Motor neuron (in vitro differentiated cells): ENCODE measurements at places on chromosomes 1 and 21.
A peak's percentile ranks its signal among the peaks of the same experiment; 100 is the strongest.

- no peak for ATAC-seq
These were observed 9.2 kb downstream of the PTBP2 start for GRCh38 chr1:96730574-96731298.

DNA sequence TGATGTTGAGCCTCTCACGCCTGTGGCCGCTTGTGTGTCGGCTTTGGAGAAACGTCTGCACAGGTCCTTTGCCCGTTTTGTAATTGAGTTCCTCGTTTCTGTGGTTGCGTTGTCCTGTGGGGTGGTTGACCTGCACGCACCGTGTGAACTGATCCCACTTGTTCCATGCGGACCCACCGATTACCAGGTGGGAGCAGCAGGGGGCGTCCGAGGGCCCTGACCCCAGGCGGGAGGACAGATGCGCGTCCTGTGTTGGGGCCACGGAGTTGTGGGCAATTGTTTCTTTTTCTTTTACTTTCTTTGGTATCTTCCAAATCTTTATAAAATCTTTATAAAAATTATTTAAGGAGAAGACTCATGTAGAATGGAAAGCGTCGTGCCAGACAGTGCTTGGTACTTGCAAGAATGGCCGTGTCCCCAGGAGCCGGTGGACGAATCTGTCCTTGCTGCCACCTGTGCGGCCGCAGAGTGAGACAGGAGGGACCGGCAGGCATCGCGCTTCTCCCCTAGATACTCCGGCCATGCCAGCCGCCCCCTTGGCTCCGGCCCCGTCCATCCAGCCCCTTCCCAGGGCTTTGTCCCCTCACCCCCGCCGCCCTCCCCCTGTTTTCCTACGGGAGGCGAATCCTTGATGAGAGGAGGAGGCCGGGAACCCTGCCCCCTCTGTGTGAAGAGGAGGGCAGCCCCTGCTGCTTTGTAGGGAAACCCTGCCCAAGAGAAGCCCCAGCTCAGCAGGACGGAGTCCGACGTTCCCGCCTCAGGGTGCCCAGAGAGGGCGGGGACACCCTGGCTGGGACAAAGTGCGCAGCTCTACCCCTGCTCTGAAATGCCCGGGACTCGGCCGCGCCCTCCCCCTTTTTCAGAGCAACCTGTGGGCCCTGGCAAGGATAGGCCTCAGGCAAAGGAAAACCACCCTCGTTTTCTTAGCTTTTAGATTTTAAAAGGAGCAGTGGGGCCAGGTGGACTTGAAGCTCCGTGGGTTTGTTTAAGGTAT, 41.7 kb downstream of the PRKCZ start:
- peak; percentile 85 for ATAC-seq

GRCh38 chr1:61077676-61078541, 4.5 kb upstream of the NFIA start:
- peak; percentile 65 for ATAC-seq

DNA sequence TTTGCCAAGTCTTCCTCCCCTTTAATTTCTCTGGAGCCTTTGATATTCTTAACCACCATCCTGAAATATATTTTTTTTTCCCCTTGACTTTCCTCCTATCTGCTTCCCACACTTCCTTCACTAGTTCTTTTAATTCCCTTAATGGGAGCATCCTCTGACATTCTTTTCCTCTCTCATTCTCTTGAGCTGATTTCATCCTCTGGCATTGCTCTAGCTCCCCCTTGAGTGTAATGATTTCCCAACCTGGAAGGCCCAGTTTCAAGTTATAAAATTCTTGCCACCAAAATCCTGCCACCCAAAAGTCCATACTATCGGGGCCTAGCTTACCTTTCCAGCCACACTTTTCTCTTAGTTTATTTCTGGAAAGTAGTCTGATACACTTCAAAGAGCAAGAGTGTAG, 39.5 kb upstream of the UBE2U start:
- ATAC-seq = no peak

GRCh38 chr21:41929248-41929647, 24.6 kb downstream of the C2CD2 start:
- ATAC-seq = no peak

DNA sequence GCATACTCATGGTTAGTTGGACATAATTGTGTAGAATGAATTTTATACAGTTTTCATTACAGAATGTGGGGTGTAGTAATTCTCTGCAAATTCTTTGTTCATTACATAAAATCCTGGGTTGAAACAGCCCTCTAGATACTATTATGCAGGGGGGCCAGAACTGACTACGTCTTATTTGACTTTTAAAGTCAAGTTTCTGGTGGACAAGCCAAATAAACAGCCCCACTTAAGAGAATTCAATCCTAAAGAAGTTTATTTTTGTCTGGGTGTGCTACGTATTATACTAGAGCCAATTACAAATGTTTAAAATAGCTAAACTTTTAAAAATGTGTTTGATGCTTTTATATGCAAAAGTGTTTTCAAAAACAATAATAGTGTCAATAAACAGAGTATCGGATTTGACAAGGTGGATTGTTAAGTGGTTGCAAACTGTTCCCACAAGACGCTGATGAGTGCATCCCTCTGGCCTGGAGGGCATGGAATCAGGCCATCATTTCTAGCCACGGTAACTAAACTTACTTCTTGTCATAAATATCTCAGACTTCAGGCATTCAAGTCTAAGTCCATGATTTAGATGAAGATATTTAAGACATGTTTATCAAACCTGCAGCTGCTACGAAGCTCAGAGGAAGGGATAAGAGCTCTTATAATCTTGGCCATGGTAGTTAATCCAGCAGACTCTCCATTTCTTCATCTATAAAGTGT, 646.3 kb downstream of the KIF26B start:
- ATAC-seq = no peak

GRCh38 chr1:207243442-207244408, 77.8 kb upstream of the CD55 start:
- no peak for ATAC-seq

- ATAC-seq = no peak
These were observed 23.5 kb upstream of the LMO4 start for GRCh38 chr1:87305151-87305550.

DNA sequence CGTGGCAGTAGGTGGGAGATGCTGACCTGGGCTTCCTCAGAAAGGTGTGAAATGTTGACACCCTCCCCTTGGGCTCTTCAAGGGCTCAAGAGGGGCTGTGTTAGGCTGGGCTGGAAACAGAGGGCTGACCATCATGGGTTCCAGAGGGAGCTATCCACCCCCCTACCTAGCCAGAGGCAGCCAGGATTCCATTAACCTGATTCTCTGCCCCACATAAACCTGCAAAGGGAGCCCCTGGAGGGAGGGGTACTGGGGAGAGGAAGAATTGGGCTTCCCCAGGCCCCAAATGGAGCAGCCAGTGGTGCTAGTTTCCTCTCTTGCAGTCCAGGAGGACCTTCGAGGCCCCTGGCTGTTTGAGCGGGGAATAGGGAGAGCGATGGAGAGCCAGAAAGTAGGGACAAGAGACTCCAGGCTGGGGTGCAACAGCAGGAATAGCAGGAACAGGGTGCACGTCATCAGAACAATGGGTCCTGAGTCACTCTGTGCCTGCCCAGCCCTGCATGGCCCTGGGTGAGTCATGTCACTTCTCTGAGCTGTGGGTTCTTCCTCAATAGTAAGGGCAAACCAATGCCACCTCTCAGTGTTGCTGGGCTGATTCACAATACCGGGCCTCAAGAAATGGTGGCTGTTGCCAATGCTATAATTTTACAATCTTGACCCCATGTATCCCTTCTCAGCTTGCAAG, 121.2 kb downstream of the EPHB2 start:
- no peak for ATAC-seq

DNA sequence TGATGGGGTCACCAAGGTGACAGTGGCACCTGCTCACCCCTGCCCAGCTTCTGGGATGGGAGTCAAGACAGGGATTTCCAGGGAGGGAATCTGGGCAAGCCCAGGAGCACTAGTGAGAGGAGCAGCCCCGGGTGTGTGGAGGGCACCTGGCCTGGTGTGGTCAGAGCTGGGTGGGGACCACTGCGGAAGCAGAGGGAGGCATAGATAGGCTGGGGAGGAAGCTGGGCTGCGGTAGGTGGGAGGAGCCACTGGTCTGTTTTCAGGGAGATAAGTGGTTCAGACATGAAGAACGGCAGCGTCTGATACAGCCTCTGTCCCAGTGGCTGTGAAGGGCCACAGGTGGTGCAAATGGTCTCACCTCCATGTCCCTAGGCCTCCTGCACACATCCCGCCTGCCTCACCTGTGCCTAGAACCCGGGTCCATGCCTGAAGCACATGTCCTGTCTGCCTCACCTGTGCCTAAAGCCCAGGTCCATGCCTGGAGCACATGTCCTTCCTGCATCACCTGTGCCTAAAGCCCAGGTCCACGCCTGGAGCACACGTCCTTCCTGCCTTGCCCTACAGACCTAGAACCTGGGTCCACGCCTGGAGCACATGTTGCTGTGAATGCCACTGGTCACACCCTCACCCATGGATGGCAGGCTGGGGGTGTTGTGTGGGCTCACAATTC, 325.9 kb upstream of the AJAP1 start:
- no peak for ATAC-seq

DNA sequence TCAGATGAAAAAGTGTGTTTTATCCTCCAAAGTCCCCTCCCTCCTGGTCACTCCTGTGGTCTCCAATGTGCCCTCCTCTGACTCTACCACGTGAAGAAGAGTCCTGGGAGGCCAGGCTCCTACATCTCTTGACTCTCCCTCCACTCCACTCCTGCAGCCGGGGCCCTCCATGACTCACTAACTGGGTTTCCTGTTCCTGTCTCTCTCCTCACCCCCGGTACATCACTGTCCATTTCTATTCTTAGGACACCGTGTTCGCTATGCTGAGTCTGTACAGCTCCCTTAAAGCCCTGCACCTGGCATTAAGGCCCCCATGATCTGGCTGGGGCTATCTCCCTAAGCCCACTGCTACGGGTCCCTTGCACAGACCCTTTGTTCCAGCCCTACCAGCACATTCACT, 93.4 kb downstream of the BCAR3 start:
- ATAC-seq = no peak

DNA sequence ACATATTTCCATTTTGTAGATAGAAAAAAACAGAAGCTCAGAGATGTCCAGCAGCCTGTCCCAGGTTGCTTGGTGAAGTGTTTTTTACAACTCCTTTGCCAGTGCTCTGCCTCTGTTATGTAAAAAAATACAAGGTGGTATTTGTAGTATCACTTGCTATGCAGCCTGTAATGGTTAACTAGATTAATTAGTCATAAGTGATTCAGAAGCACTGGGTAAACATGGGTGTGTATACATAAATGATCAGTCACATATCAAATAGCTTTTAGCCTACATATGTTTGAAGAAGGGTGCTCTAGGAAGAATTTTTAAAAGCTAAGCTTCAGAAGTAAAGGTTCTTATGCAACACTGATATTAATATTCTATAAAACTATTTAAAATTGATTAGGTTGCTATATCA, 70.0 kb upstream of the MAGI3 start:
- ATAC-seq = no peak

GRCh38 chr21:18403735-18404450, at the start of gene TMPRSS15:
TSS of gene TMPRSS15 (minus strand) at chr21:18403785. CDS start at chr21:18403622, 163 bp downstream.
- ATAC-seq = no peak

DNA sequence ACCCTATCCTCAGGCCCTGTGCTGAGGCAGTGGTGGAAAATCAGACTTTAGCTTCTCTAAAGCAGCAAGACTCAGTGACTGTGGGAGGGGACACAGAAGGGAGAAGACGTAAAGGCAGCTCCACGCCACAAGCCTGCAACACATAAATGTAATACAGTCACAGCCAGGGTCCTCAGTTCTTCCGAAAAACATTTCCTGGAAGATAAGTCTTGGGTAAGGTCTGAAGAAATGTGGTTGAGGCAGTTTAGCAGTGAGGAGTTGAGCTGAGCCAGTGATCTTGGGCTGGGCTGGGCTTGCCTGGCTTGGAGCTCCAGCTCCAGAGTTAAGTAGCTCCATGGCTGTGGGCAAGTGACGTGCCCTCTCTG, 127.8 kb upstream of the ADAR start:
- no peak for ATAC-seq

- no peak for ATAC-seq
These were observed 25.8 kb downstream of the OSBPL9 start for GRCh38 chr1:51642739-51643142.

GRCh38 chr1:20078171-20078651, 8.2 kb downstream of the PLA2G5 start:
- no peak for ATAC-seq

DNA sequence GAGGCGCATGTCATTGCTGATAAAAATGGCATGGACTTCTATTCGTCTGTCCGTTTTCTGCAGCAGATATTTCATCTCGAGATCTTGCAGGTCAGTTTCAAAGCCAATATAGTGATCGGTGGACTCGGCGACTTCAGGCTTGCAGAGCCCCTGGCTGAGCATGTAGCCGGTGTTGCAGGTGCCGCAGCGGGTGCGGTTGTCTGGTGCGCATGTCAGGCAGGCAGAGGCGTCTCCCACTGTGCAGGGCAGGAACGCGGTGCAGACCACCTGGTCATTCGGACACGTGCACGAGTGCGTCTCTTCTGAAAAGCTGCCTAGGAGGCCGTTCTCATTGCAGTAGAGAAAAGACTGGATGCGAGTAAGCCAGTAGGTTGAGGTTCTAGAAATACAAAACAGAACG, 378.9 kb downstream of the BRINP3 start:
- ATAC-seq = no peak

DNA sequence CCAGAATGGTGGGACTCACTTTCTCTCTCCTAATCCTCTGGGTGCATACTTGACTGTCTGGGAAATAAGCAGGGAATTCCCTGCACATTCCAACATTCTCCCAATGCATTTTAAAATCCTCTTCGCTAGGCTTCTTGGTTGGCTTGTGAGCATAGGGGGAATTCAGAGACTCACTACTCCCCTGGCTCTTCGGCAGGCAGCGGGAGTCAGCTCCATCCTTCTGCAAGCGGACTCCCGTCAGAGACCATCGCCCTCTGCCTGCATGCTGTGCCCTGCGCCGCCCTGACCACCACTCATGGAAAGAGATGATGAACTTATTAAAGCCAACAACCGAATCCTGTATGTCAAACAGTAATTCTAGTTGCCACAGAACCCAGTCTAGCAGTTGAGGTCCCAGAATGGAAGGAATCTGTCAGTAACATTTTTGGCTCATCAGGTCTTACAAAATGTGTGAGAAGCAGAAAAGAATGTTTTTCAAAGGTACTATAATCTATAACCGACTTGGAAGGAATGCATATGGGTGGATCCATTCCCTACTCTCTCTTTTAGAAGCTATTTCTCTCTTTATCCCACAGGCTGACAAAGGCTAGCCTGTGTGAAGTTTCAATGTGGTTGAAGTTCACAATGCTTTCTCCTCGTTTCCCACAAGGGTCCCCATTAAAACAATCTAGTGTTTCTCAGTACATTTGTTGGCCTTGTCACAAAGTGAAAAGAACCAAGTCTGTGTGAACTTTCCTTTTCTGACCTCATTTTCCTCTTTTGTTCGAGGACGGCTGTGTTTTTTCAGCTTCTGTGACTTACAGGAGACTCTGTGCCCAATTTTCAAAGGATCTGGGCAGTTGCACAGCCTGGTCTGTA, 119.1 kb upstream of the ADAR start:
- peak; percentile 32 for ATAC-seq

DNA sequence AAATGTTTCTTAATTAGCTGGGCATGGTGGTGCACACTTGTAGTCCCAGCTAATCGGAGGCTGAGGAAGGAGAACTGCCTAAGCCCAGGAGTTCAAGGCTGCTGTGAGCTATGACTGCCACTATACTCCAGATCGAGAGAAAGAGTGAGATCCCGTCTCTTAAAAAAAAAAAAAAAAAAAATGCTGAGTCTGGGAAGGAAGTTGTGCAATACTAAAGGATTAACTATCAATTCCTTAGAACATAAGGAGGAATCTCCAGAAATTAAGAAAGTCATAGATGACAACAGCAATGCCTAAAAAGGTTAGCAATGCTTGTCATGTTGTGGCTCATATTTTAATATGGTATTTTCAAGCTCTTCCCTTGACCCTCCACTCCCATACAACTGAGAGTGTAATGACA, 5.3 kb downstream of the LUZP1 start:
- ATAC-seq = no peak
